Non-pigmented ciliary epithelial cell (primary cell): ENCODE measurements at places on chromosomes 7 and 10.

DNA sequence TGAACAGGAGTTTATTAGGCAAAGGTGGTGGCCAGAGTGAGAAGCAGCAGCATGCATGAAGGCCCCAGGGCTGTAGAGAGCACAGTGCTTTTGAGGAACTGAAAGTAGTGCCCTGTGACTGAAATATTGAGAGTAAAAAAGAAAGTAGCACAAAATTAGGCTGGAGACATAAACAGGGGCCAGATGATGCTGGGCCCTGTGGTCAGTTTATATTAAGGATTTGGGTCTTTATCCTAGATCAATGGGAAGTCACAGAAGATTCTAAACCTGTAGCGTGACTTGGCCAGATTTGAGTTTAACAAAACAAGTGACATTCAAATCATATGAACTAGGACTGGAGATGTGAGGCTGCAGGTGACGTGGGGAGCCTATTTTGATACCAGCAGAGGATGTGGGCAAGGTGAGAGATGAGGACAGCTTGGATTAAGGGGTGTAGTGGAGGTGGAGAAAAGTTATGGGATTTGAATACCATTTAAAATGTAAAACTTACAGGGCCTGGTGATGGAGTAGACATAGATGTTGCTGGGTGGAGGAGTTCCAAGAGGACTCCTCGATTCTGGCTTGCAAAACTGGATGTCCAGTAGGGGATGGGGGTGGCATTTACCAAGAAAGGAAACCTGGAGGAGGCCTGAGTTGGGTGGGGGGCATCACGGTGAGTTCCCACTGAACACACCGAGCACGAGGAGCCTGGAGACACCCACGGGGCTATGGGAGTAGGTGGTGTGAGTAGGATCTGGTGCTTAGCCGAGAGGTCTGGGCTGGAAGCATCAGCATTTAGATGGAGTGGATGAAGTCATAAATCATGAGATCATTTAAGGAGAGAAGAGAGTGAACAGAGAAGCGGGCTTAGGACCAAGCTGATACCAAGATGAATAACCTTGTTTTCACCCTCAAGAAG lies 52.8 kb downstream of the HHEX start:
- DNase-seq, result no peak

- no peak for DNase-seq
These were observed 43.2 kb upstream of the ACSL5 start for GRCh38 chr10:112330607-112331160.

GRCh38 chr10:60299961-60300883 lies 89.5 kb downstream of the ANK3 start:
- DNase-seq, result peak; percentile 75

DNA sequence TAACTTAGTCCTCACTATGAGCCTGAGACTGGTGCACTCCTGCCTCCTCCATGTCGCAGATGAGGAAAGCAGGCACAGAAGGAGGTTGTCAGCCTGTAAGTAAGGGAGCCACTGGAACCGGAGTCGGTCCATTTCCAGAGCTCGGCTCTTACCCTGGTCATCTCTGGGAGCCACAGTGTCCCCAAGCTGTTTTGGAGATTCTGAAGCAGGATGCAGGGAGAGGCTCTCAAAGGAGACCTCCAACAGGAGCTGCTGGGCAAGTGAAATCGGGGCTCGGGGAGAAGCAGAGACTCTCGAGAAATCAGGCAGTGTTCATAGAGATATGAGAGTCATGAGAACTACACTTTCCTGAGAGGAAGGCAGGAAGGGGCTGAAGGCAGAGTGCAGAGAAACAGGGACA lies 39.0 kb downstream of the VSTM4 start:
- no peak for DNase-seq

GRCh38 chr7:122803323-122803722 lies 82.9 kb downstream of the CADPS2 start:
- DNase-seq, result no peak
